ENCODE measurements at places on chromosomes 11 and 22.
A peak's percentile ranks its signal among the peaks of the same experiment; 100 is the strongest.

DNA sequence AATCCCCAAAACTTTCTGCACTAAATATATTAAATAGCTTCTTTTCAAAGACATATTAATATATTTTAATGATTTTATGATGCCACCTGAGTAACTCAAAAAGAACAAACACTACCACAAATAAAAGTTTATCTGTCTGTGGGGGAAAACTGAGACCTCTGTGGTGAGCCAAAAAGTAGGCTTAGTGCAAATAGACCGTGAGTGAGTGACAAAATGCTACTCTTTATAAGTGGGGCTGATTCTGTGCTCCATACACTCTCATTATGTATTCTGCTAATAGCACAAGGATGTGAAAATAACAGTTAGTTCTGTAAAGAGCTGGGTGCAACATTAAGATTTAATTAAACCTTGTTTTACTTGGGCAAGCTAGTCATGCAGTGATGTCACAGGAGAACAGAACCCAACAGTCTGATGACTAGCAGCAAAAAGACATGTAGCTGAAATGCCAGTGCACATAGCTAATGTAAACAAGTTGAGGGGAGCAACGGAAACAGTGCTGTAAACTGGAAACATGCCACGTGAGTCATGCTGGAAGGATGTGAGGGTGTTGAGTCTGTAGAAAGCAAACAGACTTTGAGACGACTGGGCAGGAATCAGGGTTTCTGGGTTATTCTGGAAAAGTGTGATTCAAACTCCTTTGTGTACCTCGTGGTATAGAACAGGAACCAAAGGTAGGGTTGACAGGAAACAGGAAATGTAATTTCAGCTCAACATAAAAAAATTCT lies 1130.4 kb downstream of the LRRC4C start:
- DNase-seq: peak; percentile 98

GRCh38 chr22:47607486-47607885 lies 845.0 kb downstream of the TBC1D22A start:
- no peak for DNase-seq

DNA sequence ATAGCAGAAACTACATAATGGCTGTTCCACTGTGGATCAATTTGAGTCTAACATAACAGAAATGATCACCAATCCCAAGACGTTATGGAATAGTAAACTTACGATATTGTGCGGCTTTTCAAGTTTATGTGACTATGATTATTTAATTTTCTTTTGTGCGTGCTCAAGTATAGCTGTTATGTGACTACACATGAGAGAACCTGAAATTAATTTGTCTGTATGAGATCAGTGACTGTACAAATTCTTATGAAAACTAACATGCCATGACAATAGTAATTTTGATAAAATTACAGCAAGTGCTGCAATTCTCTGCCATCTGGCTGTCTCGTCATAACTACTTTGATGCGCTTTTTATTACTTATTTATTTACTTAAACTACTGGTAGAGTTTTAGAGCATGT lies 343.2 kb downstream of the DCDC1 start:
- no peak for DNase-seq

DNA sequence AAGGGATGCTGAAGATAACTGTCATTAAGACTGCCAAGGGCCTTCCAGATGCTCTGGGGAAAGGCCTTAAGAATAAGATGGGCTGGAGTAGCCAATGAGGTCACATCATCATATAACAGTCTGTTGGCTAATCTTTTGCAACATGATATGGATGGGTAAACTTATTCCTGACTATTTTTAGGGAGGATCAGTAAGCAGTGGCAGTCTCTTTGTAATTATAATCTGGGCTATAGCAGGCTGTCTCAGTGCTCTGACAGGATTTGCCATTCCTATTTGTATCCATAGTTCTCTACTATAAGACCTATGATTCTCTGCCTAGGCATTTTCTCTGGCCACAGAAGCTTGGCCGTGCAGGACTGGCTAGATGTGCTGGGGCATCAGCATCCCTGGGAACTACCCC lies 16.1 kb upstream of the CALCB start:
- no peak for DNase-seq

- DNase-seq: no peak
Measured at GRCh38 chr11:75507571-75507970, 18.2 kb downstream of the GDPD5 start.

DNA sequence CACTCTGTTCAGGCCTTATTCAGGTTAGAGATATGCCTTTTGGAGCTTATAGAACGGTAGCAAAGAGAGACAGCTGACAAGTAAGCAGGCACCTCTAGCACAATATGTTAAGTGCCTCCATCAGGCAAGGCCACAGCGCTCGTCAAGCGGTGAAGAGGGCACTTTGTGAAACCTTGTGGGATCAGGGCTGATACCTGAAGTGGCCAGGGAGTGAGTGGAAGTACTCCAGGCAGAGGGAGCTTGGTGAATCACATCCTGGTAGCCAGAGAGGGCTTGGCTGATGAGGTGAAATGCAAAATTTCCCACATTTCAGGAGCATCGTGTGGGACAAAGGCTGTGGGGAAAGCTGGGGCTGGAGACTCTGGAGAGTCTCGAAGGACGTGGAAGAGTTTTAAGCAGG lies 87.4 kb downstream of the PKNOX2 start:
- DNase-seq: no peak

- no peak for DNase-seq
Measured at GRCh38 chr11:117829369-117829725, 4.8 kb upstream of the FXYD2 start.

GRCh38 chr22:26168330-26168851 lies 871 bp upstream of the SEZ6L start:
- no peak for DNase-seq

GRCh38 chr11:72024069-72024754 lies 25.5 kb downstream of the IL18BP start:
- no peak for DNase-seq

GRCh38 chr11:84889556-84889955 lies 737.6 kb downstream of the DLG2 start:
- DNase-seq: no peak

- DNase-seq: no peak
Measured at GRCh38 chr22:38111925-38112355, 1.5 kb upstream of the BAIAP2L2 start.

- DNase-seq: no peak
Measured at GRCh38 chr11:134376150-134376921, 35.7 kb downstream of the B3GAT1 start.

Measured in fibroblast of gingiva (primary cell).